Memory B cell (primary cell): ENCODE measurements at places on chromosomes 13 and 19.

GRCh38 chr19:7799640-7800355 lies 30.2 kb upstream of the EVI5L start:
- DNase-seq, result peak; percentile 64

GRCh38 chr13:33639626-33640080 lies 178.3 kb upstream of the RFC3 start:
- no peak for DNase-seq

DNA sequence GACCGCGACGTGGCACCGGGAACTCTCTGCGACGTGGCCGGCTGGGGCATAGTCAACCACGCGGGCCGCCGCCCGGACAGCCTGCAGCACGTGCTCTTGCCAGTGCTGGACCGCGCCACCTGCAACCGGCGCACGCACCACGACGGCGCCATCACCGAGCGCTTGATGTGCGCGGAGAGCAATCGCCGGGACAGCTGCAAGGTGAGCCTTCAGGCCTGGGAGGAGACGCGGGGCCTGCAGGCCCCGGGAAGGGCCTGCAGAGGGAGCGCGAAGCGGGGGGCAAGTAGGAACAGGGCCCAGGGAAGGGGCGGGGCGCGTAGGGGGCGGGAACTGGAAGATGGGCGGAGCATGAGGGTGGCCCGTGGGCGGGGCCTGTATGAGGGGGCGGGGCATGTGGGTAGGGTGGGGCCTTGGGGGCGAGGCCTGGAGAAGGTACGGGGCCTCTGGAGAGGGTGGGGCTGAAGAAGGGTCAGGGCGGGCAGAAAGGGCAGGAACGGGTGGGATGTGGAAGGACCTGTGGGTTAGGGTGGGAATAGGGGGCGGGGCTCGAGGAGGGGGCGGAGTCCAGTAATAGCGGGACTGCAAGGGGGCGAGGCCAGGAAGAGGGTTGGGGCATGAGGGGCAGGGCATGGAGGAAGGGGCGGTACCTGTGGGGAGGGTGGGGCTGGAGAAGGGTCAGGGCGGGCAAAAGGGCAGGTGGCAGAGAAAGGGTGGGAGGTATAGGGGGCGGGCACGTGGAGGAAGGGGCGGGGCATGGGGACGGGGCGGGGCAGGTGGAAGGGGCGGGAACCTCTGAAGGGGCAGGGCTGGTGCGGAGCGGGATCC lies 2.5 kb downstream of the CFD start:
- peak; percentile 39 for DNase-seq

GRCh38 chr19:50794074-50794875 lies 4.1 kb downstream of the ACP4 start:
- no peak for DNase-seq

GRCh38 chr13:38899571-38899970 lies 91.1 kb downstream of the STOML3 start:
- no peak for DNase-seq

DNA sequence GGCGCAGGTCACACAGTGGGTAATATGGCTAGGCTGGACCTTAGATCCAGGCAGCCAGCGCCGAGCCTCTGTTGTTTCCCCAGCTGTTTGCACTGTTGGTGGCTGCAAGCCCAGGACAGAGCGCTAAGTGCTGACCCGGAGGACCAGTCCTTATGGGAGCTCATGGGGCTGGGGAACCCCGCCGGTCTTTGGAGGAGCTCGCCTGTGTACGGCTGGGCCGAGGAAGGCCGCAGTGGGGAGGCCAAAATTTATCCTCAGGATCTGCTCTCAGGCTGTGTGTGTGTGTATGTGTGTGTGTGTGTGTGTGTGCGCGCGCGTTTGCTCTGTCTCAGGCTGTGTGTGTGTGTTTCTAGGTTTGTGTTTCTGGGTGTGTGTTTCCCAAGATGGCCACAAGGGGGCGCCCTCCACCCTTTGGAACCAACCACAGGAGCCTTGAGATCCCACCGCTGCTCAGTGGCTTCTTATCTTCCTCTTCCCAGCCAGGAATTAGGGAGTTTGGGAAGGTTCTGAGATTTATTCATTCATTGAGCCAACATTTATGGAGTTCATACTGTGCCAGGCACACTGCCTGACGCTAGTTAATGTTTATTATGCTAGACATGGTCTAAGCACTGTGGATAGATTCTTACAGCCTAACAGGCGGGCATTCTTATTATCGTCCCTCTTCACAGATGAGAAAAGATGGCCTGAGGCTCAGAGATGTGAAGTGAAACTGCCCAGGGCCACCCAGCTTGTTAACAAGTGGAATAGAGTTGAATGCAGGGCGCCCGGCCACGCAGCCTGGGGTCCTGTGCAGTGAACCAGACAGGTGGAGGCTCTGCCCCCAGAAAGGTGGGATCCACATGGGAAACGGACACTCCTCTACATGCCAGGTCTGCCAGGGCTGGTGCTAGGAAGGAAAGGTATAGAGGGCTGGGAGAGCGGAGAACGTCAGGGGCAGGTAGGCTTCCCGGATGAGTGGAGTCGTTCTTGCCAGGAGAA lies 13.0 kb downstream of the PGLYRP1 start:
- DNase-seq, result peak; percentile 53

- no peak for DNase-seq
Measured at GRCh38 chr19:12425236-12425887, 15.5 kb downstream of the ZNF443 start.

- peak; percentile 65 for DNase-seq
Measured at GRCh38 chr13:27425918-27426630, 1.7 kb downstream of the GTF3A start.

- no peak for DNase-seq
Measured at GRCh38 chr13:112964971-112965492, 4.0 kb upstream of the MCF2L start.

DNA sequence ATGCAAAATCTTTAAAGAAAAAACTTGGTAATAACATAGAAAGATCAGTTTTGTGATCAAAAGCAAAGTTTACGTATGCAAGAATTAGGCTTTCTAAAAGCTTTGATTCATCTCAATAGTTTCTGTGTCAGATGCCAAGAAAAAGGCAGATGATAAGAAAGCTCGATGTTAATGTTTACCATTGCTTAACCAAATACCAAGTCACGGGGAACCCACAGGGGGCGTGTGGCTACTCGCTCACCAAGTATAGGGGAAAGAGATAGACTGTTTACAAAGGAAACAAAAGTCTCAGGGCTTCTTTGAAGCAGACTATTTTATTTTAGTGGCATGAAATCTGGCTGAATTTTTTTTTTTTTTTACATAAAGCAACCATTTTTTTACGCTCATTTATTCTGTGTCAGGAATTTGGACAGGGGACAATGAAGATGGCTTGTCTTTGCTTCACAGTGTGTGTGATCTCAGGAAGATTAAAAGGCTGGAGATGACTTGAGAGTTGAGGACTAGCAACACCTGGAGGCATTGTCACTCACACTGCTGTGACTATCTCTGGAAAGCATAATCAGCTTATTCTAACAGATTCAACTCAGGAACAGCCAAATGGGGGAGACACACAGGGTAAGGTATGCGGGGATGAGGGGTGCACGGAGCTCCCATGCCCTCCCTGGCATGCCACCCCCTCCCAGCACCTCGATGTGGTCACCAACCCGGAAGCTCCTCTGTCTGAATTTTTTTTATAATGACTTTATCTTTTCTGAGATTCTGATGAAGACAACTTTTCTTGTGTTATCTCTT lies 24.9 kb downstream of the RCBTB1 start:
- DNase-seq, result no peak

DNA sequence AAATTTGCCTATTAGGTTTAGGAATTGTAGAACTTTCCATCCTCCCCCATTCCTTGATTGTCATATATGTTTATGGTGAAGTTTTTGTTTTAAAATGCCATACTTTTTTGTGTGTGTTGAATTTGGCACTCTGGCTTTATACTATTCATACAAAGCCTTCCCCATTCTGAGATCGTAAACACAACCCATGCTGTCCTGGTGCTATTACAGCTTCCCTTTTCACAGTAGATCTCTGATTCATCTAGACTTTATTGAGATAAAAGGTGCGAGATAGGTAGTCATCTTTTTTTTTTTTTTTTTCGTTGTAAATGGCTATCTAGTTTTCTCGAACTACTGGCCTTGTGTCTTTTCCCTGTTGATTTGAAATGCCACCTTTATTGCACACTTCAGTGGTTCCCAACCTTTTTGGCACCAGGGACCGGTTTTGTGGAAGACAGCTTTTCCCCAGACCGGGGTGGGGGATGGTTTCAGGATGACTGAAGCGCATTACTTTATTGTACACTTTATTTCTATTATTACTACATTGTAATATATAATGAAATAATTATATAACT lies 94.6 kb downstream of the LRCH1 start:
- DNase-seq, result no peak

GRCh38 chr19:5321851-5322681 lies 18.5 kb downstream of the PTPRS start:
- DNase-seq, result no peak

- DNase-seq, result no peak
Measured at GRCh38 chr13:53545340-53545941, 516.8 kb downstream of the OLFM4 start.

- DNase-seq, result peak; percentile 57
Measured at GRCh38 chr13:19862481-19863313, 752 bp downstream of the ZMYM5 start.

- DNase-seq, result no peak
Measured at GRCh38 chr19:30310602-30311263, 61.5 kb upstream of the ZNF536 start.

DNA sequence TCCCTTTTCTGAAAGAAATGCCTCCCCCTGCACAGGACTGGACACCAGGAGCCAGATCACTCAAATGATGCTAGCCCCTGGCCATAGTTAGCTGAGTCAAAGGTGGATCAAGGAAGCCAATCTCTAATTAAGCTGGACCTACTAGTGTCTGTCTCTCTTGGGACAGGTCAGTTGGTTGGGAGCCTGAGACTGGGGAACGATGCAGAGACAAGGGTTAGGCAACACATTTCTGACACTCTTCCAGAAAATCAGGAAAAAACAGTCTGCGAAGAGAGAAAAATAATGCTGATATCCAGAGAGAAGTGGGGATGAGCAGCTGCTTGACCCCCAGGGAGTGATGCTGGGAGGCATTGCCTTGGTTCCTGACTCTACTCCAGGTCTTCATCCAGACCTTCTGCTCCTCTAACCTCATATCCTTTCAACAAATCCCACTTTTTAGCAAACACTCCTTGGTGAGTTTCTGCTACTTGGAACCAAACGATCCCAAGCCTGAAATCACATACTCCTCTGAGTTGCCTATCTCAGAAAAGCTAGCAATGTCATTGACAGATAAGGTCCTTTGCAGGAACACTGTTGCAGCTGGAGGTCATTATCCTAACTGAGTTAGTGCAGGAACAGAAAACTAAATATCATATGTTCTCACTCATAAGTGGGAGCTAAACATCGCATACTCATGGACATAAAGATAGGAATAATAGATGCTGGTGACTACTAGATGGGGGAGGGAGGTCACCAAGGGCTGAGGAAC lies 369.7 kb downstream of the COG6 start:
- no peak for DNase-seq

DNA sequence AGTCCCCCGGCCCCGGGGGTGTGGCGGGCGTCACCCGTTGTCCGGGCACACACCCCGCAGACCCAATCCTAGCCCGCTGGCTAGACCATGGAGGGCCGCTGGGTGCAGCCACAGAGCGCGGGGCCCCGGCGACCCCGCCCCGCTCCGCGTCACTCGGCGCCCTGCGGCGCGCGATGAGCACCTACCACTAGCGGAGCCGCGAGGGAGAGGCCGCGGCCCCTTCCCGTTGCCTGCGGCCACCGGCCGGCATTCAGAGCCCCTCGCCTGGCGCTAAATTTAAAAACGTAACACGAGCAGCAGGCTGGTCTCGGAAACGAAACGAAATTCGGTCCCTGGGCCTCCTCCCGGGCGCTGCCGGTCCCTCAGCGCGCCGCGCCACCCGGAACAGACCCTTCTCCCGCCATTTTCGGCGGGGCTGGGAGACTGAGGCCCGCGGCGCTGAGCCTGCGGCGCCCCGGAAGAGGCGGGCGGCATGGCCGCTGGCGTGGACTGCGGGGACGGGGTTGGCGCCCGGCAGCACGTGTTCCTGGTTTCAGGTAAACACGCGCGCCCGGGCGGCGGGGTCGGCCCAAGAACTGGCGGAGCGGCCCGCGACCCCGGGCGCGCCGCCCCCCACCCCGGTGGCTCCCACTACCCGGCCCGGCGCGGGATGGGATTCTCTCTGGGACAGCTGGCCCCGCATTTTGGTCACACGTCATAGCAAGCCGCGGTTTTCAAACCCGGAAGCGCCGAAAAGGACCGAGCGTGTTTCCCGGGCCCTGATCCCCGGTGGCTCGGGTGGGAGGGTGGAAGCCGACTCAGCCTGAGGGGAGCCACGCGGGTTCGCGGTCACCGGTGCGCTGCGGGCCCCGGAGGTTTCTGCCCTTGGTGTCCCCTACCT lies at the start of gene RNASEH2B:
TSS of gene RNASEH2B (plus strand) at position 187 of the 880 bp plus-strand sequence. CDS start at position 473, 286 bp downstream.
- DNase-seq, result peak; percentile 60

DNA sequence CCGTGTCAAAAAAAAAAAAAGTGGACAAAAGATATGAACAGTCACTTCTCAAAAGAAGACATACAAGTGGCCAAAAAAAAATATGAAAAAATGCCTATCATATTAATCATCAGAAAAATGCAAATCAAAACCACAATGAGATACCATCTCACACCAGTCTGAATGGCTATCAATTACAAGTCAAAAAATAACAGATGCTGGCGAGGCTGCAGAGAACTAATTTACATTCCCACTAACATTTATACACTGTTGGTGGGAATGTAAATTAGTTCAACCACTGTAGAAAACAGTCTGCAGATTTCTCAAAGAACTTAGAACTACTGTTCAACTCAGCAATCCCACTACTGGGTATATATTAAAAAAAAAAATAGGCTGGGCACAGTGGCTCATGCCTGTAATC lies 26.5 kb upstream of the FOXO1 start:
- no peak for DNase-seq

DNA sequence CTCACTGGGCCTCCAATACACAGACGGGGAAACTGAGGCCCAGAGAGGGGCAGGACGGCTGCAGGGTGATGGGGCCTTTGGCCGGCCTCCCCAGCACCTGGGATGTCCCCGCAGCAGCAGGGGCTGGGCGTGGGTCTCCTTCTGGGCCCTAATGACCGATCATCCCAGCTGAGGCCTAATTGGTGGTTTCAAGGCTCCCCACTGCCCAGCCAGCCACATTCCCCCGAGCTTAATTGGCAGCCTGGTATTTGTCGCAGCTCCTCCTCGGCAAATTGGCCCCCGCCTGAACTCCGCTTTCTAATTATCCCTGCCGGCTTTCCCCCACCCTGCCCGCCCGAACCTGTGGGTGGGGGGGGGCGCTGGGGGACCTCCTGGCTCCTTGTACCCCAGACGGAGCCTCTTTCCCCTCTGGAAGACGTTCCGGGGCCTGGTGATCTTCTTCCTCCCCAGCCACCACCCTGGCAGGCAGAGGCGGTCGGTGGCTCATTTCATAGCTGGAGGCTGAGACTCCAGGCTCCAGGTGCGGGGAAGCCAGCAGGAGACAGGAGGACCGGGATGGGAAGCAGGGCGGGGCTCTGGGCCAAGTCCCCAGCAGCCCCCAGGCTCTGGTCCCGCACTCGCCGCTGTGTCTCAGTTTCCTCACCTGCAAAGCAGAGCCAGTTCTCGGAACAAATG lies 27.2 kb upstream of the WDR18 start:
- no peak for DNase-seq

- DNase-seq, result no peak
Measured at GRCh38 chr13:31167490-31167889, 5.8 kb upstream of the HSPH1 start.

DNA sequence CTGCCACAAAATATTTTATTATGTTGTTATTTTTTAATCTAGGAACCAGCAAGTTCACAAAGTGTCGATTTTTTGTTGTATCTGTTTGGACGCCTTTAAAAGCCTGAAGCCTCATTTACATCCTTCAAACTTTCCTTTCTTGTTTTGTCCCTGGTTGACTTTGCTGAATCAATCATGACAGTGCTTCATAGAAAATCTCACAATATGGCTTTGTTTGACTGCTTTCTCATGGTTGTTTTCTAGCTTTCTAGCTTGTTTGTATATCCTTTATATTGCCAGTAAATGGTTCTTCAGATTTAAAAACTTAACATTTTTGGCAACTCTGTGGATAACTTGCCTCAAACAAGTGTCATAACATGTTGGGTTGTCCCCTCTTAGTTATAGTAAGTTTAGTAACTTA lies 84.1 kb upstream of the ATXN8OS start:
- no peak for DNase-seq
